SHP77 treated with DMSO at 0.1 percent for 48 hours (cell line): ENCODE measurements at places on chromosomes 12 and 14.
A peak's percentile ranks its signal among the peaks of the same experiment; 100 is the strongest.

GRCh38 chr14:63964113-63964512 is 111.3 kb downstream of the SYNE2 start:
- peak; percentile 35 for DNase-seq

DNA sequence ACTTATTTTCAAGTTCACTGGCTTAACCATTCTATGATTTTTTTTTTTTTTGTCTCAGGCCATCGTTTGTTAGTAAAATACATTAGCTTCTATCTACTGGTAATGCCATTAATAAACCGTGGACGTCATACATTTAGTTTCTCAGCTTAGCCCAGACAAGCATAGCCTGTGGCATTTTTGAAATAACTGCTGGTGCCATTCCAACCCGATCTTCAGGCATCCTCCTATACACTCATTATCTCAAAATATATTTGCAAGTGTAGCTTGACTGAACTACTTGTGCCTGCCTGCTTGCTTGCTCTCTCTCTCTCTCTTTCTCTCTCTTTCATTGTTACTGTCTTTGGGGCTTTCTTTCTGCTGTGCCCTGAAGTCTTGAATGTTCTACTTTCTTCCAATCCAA is 12.7 kb upstream of the MBIP start:
- DNase-seq = no peak

DNA sequence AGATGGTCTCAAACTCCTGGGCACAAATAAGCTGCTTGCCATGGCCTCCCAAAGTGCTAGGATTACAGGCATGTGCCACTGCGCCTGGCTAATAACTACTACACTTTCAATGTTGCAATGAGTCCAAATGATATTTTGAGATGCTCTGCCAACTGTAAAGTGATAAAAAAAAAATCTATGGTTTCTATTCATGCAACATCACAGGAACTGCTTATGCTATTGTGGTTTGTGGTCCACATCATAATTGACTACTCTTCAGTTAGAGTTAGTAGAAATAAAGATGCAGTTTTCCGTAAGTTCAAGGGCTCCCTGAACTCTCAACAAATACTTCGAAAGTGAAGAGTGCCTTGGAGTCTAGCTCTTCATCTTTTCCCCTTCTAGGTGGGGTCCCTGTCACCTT is 239.4 kb downstream of the C12orf75 start:
- no peak for DNase-seq

DNA sequence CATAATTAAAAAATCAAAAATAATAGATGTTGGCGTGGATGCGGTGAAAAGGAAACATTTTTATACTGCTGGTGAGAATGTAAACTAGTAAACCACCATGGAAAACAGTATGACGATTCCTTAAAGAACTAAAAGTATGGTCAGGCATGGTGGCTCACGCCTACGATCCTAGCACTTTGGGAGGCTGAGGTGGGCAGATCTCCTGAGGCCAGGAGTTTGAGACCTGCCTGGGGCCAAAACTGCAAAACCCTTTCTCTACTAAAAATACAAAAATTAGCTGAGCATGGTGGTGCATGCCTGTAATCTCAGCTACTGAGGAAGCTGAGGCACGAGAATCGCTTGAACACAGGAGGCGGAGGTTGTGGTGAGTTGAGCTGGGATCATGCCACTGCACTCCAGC is 195.7 kb upstream of the BMP4 start:
- no peak for DNase-seq

DNA sequence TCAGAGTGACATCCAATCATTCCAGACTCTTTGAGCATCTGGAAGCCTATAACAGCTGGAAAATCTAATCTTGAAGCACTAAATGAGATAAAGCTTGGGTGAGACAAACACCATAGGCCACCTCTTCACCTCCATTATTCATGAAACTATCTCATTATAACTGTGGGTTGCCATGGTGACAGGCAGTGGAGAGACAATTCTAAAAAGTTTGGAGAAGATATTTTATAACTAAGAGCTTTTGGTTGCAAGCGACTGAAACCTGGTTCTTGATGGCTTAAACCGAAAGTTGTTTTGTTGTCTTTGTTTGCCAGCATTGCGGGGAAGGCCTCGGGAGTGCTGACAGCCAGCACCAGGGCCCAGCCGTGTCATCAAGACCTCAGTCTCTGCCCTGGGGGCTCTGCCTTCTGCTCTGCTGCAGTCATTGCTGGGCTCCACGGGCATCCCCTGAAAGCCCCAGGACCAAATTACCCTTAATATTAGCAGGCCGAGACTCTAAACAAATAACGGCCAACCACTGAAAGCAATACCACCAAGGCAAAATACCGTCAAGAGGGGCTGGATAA is 353.6 kb upstream of the SFSWAP start:
- no peak for DNase-seq

DNA sequence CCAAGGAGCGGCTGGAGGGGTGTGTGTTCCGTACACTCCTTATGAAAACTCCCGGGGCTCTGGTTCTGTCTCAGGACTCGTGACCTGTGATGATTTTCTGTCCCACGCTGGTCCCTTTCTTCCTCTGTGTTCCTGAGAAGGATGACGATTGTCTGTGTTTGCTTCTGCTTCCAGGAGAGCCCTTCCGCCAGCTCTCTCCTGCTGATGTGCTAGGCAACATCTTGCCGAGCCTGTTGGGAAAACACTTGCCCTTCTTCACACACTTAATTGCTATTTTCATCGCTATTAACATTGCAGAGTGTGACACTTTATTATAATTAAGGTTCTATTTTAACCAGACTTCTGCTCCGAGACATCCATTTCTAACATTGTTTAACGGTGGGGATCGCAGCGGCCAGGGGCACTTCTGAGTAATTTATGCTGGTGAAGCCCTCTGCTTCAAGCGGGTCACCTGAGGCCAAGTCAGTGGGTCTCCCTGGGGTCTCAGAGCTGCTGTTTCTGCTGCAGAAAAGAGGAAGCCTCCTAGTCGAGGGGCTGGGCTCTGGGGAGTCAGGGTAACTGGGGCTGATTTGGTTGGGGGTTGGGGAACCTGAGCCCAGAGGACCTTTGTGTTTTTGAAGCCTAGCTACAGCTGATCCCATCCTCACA is 88.6 kb downstream of the PRMT8 start:
- no peak for DNase-seq

- DNase-seq = peak; percentile 10
Observed at GRCh38 chr14:90756755-90757345, 59.4 kb downstream of the TTC7B start.

DNA sequence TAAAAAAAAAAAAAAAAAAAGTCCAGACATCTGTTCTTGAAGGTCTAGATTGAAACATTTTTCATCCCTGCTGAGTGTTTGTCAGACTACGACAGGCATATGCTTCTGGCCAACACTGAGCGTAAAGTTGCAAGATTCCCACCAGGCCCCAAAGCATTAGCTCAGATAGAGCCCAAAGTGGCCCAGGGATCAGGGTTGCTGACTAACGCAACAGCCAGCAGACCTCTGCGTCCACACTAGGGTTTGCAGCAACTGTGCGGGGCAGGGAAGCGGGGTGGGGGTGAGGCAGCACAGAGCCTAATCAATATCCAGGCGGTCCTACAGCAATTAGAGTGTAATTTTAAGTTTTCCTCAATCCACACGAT is 55.7 kb downstream of the SSH1 start:
- no peak for DNase-seq

DNA sequence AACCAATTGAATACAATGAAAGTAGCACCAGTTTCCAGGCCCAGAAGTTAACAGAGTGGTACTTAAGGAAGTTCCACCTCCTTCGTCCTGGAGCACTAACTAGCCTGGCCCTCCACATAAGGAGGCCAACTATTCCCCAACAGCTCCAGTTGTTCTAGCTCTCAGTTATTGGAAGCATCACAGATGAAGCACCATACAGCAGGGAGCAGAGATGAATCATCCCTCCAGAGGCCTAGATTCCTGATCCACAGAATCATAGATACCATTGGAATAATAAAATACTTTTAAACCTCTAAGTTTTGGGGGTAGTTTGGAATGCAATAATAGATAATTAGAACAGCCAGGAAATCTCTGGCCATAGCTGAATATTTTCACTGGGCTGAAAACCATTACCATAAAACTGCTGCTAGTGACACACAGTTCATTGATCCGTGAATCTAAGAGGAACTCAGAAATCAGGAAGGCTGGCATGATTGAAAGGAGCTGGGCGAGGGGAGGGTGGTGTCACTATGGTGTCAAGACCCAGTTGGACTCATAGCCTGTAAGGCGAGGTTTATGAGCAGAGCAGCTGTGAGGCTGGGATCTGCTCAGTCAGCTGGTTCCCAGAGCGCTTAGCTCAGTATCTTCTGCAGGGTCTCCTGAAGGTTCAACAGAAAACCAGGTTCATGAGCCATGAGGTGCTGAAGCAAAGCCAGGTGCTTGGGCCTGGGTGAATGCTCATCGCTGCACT is 371.4 kb upstream of the TMTC1 start:
- no peak for DNase-seq

- DNase-seq = no peak
Observed at GRCh38 chr12:111664961-111665865, 20.5 kb downstream of the BRAP start.

DNA sequence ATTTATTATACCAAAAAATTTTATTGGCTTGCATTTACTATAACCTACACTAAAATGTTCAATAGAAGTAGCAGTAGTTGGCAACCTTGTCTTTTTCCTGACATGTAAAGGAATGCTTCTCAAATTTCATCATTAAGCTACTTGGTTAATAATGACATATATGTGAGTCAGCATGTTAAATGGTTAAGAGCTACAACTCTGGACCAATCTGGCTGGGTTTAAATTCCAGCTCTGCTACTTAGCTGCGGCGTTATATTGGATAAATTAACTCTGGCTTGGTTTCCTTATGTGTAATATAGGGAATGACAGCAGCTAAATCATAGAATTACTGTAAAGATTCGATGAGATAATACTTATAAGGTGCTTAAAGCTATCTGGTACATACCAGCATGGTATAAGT is 53.7 kb upstream of the OTOGL start:
- DNase-seq = no peak

GRCh38 chr14:74510223-74510931 is 16.8 kb downstream of the ISCA2 start:
- no peak for DNase-seq

DNA sequence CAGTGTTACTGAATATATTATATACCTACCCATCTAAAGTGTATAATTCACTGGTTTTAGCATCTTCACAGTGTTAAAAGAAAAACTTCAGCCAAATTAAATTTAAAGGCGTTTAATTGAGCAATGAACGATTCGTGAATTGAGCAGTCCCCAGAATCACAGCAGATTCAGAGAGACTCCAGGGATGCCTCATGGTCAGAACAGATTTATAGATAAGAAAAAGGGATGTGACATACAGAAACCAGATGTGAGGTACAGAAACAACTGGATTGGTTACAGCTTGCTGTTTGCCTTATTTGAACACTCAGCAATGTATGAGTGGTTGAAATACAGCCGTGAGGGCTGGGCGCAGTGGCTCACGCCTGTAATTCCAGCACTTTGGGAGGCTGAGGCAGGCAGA is 84.6 kb downstream of the WNK1 start:
- no peak for DNase-seq

DNA sequence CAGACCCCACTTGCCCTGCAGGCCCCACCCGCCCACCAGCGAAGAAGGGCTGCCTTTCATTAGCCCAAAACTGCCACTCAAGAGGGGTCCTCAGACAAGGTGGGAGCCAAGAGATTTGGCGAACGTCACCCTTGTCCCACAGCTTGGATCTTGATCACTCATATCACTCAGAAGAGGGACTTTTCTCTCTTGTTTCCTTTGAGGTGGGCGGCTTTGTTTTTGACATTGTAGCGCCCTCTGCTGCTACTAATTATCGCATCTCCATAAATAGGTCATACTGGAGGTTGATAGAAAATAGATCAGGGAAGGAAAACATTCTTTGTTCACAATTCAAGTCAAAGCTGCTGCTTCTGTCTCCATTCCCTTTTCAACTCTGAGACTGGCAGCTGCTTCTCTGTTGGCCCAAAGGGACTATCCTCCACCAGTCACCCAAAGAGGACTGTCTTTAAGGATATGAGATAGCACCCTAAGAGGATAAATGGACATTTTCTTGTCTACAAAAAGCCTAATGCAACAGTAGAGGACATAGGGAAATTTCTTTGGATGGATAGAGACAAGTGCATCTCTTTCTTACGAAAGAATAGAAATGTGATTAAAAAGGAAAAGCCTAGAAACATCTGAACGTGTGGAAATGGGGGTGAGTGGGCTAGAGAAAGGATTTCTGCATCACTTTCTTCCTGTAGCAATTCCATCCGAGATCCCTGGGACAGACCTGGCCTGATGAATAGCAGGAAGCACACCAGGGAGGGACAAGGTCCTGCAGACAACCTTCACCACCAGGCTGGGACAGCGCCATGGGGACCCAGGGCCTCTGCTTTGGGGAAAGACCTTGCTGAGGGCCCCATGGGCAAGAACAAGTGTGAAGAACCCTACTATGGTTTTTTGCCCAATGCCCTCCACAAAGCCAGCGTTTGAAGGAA is 115.8 kb downstream of the DAD1 start:
- DNase-seq = peak; percentile 32

GRCh38 chr14:28515571-28515970 is 251.0 kb upstream of the FOXG1 start:
- DNase-seq = no peak

DNA sequence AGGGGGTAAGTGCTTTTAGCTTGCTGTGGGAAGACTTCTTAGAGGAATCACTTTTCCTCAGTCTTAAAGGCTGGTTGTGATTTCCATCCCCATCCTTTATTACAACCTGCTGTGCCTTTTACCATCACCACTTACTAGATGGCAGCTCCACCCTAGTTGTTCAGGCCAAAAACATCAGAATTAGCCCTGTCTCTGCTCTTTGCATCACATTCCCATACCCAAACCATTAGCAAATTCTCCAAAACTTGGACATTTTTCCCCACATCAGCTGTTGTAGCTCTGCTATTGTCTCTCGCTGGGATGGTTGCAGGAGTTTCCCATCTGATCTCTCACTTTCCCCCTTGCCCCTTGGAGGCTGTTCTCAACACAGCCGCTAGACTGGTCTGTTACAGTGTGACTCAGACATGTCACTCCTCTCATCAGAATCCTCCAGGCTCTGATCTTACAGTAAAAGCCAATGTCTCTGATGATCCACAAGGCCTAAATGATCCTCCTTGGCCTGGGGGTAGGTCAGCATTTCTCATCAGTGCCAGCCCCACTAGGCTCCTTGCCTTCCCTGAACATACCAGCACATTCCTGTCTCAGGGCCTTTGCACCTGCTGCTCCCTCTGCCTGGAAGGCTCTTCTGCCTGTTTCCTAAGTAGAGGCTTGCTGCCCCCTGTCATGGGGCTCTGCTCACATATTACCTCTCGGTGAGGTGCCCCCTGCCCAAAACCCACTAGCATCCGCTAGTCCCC is 102.5 kb downstream of the BEGAIN start:
- DNase-seq = no peak

- no peak for DNase-seq
Observed at GRCh38 chr12:118544569-118544968, 168.2 kb downstream of the SUDS3 start.

DNA sequence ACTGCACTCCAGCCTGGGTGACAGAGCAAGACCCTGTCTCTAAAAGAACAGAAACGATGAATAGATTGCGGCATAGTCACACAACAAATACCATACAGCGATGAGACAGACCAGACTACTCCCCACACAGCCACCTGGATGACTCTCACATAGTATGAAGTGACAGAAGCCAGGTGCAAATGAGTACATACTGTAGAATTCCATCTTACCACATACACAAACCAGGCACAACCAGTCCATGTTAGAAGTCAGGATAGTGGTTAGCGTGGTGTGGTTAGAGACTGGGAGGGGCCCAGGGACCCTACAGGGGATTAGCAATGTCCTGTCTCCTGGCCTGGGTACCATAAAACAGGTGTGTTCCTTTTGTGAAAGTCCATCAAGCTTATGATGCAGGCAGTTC is 53.8 kb downstream of the FAM222A start:
- no peak for DNase-seq
